ENCODE measurements at places on chromosomes 6 and 20.

DNA sequence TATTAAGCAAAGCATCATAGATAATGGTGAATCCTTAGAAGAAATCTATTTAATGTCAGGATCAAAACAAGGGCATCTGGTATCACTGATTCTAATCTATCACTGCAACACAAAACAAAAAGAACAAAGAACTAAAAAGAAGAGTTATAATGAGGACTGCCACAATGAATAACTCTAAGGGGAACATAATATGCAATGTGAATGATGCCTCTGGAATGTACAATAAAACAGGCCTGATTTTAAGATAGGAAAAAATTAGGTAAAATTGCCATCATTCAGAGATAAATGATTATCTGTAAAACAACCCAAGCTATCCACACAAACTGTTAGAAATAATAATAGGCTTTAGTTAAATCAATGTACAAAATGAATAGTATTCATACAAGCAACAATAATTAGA lies 936.7 kb upstream of the CITED2 start:
- no peak for DNase-seq

DNA sequence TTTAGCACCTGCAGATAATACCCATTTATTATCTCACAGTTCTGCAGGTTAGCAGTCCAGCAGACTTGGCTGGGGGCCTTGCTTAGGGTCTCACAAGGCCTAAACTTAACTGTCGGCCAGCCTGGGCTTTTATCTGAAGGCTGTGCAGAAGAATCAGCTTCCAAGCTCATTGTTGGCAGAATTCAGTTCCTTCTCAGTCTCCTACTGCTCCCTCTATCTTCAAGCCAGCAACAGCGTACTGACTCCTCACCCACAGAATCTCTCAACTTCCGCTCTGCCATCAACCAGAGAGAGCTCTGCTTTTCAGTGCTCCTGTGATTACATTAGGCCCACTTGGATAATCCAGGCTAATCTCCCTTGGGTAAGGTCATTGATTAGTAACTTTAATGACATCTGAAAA lies 30.2 kb upstream of the NHSL1 start:
- no peak for DNase-seq

DNA sequence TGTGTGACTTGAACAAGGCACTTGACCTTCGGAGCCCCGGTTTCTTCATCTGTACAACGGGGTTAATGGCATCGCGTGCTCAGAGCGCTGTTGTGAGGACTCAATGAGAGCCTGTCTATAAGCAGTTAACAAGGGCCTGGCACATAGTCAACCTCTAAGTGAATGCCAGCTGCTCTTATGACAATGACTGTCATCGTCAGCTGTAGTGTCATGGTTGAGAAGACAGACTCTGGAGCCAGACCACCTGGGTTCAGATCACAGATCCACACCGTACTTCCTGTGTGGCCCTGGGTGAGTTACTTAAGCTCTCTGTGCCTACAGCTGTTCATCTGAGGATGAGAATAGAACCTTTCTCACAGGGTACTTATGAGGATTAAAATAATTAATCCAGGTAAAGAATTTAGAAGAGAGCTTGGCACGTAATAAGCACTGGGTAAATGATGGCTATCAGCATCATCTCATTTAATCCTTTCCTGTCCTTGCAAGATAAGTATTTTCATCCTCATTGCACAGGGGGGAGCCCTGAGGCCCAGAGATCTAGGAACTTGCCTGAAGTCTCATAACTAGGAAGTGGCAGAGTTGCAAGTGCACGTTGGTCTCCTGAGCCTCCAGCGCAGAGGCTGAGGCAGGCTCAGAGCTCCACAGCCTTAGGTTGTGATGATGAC lies 105.3 kb downstream of the EYA2 start:
- no peak for DNase-seq

DNA sequence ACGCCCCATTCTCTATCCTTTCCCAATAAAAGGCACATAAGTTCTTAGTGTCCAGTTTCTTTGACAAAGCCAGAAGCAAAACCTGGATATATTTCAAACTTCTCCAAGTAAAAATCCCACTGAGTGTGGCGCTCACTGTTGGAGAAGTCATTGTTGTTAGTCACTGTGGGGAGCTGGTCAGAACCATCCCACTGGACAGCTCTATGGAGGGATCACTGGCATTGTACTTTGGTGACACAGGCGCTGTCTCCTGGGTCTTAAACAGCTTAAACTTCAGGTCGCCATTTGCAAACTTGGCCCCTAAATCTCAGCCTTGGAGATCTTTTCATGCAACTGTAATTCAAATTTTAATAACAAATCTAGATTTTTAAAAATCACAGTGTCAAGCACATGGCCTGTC lies 111.5 kb upstream of the SLC24A3 start:
- no peak for DNase-seq

DNA sequence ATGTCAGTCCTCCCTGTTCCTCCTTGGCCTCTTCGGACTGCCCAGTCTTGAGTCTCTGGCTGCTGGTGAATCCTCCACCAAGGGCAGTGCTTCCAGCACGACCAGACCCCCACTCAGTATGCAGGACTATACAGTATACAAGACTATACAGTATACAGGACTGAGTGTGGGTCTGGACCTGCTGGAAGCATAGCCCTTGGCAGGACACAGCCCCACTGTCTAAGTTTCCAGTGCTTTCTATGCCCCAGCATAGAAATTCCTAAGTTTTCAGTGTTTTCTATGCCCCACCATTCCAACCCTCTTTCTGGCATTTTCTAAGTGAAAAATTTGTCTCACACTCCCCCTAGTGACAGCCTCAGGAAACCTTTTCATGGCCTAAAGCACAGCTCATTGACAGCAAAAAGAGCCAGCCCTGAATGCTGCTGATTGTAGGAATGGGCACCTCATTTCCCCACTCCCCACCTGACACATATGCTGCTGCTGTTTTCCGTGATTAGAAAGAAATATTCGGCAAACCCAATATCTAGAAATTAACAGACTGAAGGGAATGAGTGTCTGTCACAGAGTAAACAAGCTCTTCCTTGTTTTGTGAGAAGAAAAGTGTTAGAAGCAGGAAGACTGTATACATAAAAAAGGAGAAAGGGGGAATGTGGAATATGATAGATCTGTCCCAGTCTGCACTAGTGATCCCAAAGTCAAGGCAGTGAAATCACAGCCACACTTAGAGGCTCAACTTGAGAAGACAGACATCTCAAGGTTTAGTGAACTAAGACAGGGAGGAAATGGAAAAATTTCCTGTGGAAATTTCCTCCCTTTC lies 206.9 kb downstream of the IBTK start:
- no peak for DNase-seq

- DNase-seq: no peak
Observed at GRCh38 chr6:142300758-142301650, 803 bp upstream of the ADGRG6 start.

- DNase-seq: no peak
Observed at GRCh38 chr6:88544986-88545612, 379.0 kb upstream of the CNR1 start.

DNA sequence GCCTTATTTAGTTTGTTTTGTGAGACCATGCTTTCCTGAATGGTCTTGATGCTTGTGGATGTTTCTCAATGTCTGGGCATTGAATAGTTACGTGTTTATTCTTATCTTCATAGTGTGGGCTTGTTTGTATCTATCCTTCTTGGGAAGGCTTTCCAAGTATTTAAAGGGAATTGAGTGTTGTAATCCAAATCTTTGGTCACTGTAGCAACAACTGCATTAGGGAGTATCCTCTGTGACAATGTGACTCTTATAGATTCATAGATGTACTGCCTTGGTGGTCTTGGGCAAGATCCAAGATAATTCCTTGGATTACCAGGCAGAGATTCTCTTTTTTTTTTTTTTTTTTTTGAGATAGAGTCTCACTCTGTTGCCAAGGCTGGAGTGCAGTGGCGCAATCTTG lies 598.4 kb downstream of the CBLN4 start:
- DNase-seq: no peak

GRCh38 chr6:166251655-166252054 lies 56.5 kb downstream of the PRR18 start:
- no peak for DNase-seq
